ENCODE measurements at places on chromosomes 1 and 21.

DNA sequence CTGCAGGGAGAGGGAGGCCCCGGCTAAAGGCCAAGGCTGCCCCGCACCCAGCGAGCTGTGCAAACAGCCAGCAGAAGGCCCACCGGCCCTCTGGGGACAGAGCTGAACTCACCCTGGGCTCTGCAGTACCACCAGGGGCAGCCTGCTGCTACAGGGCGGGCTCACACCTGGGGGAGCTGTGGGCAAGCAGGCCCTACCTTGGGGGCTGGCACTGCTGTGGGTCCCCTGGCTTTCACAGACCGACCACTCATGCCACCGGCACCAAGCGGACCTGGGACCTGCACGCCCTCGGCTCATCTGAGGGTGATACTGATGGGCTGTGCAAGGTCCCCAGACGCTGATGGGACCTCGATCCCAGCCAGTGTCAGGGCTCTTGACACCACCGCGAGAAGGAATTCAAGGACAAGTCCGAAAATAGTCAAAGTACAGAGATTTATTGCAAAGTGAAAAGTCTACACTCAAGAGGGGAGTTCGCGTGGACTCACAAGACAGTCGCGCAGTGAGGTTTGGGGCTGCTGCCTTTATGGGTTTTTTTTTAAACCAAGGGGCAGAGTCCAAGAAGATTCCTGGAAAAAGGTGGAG lies 61.0 kb upstream of the ADARB1 start:
- DNase-seq, result no peak

- DNase-seq, result no peak
Observed at GRCh38 chr21:27645285-27645684, 678.4 kb upstream of the ADAMTS5 start.

DNA sequence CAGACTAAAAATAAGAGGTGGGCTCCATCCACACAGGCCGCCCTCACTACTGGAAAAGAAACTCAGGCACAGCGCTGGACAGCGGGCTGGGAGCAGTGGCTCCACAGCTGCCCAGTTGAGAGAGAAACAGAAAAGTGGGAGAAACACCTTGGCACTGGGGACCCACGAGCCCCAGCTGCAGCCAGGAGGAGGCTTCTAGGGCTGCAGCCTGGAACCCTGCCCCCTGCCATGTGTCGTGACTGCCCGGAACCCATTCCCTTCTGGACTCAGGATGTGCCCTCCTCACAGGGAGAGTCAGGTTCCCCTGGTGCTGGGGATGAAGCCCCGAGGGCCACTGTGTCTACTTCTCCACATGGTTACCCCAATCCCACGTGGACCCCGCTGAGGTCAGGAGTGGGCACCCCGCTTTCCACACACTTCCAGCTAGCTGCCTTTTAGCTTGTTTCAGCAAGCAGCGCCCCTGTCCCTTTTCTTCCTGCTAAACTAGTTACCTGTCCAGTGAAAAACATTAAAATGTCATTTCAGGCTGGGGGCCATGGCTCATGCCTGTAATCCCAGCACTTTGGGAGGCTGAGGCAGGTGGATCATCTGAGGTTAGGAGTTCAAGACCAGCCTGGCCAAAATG lies 35.9 kb downstream of the PARP1 start:
- no peak for DNase-seq

DNA sequence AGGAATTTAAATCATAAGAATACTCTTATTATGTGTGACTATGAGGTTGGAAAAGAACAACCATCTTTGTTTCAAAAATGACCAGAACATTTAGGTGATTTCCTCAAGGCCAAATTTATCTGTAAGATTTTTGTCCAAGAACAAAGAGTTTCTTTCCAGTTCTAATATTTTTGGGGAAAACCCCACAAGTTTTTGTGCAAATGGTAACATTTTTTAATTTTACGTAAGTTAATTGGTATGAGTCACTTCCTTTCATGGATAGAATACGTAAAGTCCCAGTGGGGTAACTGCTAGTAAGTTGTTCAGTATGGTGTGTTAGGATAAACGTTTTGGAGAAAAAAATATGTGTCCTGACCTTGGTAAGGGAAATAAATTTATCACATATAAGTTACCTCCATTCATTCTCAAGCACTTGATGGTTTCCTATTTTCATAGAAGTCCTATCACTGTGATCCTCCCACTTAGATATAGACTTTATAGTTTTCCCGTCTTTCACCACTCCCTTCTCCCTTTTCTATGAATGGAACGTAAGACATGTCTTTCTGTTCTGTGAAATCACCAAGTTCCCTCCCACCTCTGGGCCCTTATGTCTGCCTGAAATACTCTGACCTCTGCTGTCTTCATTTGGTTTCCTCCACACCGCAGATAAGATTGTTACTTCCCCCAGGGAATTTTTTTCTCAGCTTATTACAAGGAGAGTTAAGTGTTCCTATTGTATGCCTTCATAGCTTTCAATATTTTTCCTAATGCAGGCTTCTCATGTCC lies 34.9 kb upstream of the TSNAX start:
- DNase-seq, result no peak

- no peak for DNase-seq
Observed at GRCh38 chr1:38133304-38133703, 86.7 kb upstream of the POU3F1 start.

GRCh38 chr21:45589686-45590245 lies 47.5 kb upstream of the SLC19A1 start:
- DNase-seq, result no peak

- no peak for DNase-seq
Observed at GRCh38 chr1:4658643-4659628, 4.5 kb downstream of the AJAP1 start.

All from AG20443 (cell line).